ENCODE measurements at places on chromosomes 5 and 9.

DNA sequence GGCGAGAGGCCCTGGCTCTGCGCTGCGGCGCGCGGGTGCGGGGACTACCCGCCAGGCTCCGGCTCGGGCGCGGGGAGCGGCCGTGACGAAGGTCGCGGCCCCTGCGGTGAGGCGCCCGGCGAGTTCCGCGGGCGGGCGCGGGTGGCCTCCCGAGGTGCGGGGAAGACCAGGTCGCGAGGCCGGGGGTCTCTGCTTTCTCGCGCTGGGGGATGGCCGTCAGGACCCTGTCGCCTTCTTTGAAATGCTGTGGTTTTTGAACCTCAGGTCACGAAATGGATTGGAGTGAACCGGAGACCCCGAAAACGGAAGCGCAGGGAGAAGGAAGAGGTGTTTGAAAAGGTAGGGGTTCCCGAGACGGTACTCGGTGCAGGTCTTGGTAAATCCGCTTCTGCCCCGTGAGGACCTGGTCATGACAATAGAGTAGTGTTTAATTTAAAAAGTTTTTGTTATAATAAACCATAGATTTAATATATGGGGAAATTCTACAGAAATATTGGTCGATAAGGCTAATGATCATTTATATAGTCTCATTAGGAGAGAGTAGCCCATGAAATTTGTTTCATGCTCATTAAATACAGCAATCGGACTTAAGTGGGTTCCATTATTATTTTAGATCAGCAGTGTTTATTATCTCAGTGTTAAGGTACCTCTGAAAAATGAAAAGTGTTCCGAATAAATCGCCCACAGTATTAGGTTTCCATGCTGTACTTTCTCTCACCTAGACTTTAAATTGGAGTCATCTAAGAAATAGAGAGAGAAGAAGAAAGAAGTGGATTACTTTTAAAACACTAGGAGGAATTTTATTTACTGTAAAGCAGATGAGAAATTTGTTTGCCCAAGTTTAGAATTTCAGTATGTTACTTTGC lies 279.0 kb downstream of the AOPEP start:
- DNase-seq = peak; percentile 35

GRCh38 chr9:134663753-134664415 lies 22.3 kb downstream of the COL5A1 start:
- no peak for DNase-seq

DNA sequence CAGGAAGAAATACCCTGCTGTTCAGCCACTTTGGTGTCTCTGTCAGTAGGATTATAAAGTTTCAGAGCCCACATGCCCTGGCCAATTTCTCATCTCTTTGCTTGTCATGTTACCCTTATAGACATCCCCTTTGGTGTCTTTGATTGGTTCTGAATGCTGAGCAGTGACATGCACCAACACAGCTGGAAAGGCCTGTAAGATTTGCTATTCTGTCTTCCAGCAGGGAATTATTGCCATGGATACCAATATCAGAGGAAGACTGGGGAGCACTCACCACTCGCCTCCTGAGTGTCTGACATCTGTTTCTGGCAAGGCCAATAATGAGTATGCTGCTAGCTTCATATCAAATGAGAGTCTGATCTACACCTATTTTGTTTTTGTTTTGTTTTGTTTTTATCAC lies 34.4 kb downstream of the RAB3C start:
- no peak for DNase-seq

GRCh38 chr9:125099816-125100215 lies 43.5 kb downstream of the SCAI start:
- DNase-seq = no peak

DNA sequence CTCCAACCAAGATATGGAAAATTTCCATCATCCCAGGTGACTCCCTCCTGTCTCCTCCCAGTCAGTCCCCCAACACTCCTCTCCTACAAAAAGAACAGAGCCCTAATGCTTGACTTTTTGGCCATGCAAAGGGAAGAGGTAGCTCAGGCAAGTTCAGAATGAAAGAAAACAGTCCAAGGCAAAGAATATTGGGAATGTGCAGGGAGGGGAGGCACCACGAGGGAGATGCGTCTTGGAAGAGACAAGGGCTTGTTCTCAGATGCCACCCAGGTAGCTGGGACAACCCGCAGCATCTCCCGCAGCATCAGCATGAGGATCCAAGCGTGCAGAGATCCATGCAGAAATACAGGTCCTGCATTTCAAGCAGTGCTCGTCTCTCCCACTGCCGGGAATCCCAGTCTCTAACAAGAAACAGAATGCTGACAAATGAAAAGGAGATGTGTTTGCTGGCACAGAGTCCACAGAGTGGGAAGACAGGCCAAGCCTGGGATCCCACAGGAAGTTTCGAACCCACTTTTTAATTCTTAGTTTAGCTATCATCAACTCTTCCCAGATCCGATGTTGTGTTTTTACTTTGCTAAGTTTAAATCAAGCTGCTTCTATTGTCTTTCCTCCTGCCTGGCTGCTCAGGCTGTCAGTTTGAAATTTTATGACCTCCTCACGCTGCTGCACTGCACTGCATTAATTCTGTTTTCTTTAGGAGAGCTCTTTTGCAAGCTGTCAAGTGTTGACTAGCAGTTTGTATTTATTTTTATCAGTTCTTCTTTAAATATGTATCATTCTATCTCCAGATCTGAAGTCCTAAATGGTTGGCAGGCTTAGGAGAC lies 86.8 kb upstream of the OSMR start:
- no peak for DNase-seq

All from epithelial cell of esophagus (primary cell).